ENCODE measurements at places on chromosomes 12 and 14.

DNA sequence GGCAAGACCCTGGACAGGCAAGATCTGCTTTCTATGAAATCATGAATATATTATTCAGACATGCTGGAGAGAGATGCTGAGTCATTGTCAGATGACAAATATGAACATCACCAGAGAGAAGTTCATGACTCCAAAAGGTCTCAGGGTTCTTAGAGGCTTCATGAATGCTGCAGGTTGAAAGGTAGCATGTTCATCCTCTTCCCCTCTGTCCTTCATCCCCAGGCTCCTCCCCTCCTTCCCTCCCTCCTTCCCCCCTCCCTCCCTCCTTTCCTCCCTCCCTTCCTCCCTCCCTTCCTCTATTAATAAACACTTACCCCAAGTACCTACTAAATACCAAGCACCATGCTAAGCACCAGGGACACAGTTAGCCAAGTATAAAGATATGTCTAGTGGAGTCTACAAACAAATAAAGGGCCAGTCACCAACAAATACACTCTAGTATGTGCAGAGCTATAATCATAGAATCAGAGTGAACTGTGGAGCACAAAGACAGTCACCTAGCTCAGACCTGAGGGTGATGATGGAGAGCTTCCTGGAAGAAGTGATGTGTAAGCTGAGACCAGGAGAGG, 46.2 kb downstream of the RPH3A start:
- no peak for DNase-seq

DNA sequence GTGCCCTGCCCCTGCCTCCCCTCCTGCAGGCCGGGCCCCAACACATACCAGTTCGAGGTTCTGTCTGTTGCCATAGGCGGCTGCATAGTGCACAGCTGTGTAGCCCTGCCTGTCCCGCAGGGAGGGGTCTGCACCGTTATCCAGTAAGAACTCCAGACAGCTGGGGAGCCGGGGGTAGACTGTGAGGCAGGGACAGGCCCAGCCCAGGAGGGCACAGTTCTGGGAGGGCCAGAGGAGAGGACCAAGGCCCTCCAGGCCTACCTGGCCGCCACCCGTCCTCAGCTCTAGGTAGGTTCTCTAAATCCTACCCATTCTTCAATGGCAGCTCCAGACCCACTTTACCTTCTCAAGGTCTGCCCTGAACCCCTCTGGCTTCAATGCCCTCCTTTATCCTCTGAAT, 9.5 kb downstream of the ANKRD52 start:
- DNase-seq = no peak

- DNase-seq = no peak
These were observed 21.2 kb downstream of the ITGA7 start for GRCh38 chr12:55686366-55687010.

GRCh38 chr14:70934084-70934483, 26.8 kb downstream of the PCNX1 start:
- DNase-seq = no peak

DNA sequence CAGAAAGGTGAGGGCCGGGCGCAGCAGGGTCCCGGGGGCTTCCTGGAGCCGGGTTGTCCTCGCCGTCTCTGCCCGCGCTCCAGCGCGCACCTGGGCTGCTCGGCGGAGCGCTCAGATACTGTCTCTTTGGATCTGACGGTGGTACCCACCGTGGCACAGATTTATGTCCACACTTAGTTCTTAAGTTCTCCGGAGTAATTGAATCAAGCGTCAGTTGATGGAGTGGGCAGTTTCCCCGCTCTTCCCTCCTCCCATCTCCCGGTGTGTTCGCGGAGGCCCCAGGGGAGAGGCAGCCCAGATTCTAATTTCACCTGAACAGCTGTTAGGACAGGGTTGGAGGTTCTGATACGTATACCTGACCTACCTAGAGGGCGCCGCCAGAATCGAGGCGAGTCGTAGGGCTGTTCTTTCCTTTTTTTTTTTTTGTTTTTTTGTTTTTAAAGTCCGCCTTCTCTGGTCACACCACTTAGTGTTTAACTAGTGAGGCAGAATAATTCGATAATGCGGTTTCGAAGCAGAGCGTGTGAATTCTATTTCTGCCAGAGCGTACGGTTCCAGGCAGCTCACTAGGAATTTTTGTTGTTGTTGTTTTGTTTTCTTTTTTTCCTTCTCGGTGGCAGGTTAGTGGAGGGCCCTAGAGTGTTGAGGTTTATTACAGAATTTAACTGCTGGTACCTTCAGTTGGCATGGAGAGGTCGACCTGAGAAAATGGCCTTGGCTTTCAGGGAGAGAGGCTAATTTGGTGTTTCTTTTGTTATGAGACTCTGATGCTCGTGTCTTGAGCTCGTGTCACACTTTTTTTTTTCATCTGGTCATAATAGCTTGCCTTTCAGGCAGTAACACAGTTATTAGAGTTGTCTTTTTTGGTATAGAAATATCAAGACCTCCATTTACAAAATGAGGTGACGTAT, 22.3 kb upstream of the GNS start:
- peak; percentile 22 for DNase-seq

- DNase-seq = no peak
These were observed 77.0 kb downstream of the PPP2R5C start for GRCh38 chr14:101838476-101838875.

DNA sequence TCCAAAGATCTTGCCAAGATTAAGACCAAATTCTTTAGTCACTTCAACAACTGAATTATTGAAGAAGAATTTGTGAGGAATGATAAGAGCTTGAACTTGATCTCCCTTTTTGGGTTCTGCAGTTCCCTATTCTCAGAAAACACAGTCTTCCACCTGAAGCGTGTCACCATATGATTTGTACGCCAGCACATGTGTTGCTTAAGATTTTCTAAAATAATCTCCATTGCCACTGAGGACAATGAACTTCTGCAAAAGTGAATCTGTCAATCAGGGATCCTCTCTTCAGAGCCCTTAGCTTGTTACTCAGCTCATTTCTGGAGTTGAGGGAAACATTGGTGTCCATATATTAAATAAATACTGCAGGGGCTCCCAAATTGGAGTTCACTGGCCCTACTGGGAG, 4.2 kb upstream of the SPIC start:
- DNase-seq = no peak

DNA sequence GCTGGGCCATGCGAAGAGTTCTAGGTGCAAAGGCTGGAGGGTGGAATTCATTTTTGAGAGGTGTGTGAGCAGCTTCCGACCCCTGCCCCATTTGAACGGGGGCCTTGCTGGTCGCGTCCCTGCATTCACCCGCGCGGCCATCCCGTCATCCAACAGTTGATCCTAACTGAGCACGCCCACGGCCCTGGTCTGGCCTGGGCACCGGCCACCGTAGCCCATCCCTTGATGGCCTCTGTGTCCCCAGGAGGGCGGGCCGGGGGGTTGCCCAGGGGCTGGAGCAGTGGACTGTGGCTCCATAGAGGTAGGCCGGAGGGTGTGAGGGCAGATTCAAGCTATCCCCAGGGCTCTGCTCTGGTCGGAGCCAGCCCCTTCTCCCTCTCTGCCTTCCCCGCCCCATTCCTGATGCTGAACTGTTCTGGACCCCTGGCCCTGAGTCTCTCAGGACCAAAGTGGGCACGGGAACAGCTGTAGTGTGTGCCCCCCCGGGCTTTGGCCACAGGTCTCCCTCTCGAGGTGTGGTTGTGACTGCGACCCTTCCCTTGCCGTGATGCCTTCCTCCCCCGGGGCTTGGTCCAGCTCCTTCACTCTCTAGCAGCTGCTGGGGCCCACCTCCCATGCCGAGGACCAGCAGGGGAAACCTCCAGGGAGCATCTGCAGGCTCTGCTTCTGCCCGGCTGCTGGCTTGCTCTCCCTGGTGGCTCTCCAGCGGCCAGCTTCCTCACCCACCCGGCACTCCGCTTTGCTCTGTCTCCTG, 9.1 kb downstream of the MEG3 start:
- no peak for DNase-seq

Data from astrocyte of the cerebellum (primary cell).